ENCODE measurements at places on chromosomes 7 and 10.

- DNase-seq = no peak
Measured at GRCh38 chr10:96540240-96540639, 26.5 kb upstream of the TLL2 start.

- DNase-seq = no peak
Measured at GRCh38 chr7:16636555-16637101, 8.9 kb downstream of the ANKMY2 start.

DNA sequence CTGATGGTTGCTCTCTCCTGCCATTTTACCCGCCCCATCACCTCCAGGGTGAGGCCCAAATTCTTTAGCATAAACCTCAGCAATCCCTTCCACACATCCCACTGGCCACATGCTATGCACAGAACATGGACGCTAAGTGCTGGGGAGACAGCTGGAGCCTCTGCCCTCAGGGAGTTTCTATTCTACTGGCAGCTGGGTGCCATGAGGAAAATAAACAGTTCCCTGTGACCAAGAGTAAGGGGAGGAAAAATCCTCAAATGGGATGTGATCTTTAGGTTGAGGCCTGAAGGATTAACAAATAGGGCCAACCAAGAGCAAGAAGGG is 1.2 kb downstream of the PARP12 start:
- no peak for DNase-seq

- DNase-seq = no peak
Measured at GRCh38 chr7:107505997-107506673, 36.3 kb downstream of the GPR22 start.

- no peak for DNase-seq
Measured at GRCh38 chr7:47943676-47944474, 4.4 kb downstream of the PKD1L1 start.

DNA sequence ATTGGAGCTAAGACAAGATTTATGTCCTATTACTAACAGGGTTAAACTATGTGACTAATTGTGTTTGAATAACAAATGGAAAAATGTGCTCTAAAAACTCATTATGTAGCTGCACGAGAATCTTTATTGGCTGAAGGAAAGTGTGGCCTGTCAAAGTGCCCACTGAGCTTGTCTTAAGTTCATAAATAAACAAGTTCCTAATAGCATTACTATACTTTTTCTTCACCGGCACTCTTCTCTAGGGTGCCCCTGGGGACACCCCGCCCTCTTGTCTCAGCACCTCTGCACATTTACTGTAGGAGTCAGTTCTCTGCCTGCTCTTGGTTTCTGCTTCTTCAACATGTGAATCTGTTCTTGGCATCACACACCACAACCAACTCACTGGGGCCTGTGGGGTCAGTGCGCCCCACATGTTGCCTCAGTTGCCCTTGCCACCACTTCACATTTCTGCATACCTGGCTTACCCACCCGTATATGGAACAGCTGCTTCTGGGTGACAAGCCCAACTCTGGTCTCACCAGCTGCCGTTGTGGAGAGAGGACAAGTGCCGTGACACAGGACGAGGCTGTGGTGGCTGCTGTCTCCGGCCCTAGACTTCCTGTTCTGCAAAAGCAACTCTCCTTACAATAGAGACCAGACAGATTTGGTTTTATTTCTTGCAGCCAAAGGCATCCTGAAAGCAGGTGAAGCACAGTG is 96.3 kb upstream of the DDC start:
- no peak for DNase-seq

DNA sequence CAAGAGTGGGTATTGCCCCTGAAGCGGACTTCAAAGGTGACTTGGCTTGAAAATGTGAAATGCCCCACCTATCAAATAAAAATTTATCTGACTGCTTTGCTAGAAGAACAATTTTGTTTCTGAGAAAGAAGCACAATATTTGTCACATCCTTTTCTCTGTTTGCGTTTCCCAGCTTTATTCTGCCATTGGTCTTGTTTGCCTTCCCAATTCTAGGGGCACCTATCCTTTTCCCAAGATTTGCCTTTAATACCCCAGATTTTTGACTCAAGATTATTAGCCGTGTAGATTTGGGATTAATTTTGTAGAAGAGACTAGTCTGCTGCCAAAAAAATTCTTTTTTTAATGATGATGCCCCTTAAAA is 110.2 kb upstream of the LRGUK start:
- no peak for DNase-seq

GRCh38 chr10:35413985-35414861 is 77.9 kb downstream of the CCNY start:
- DNase-seq = no peak

GRCh38 chr10:21068026-21068656 is 171.0 kb upstream of the NEBL start:
- no peak for DNase-seq

DNA sequence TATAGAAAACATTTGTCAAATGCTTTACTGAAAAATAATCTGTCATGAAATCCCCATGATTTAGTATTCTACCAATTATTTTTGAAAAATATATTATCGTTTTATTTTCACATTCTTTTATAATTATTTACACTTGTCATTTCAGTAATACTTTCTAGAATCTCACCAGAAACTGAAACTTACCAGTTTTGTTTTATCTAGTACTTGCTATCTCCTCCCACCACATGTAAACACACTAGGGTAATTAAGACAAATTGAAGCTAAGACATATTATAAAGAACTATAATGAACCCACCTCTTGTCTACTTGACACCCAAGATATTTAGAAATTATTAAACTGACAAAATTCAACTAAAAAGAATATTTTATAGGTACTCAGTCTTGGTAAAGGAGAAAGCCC is 51.5 kb upstream of the GRM3 start:
- DNase-seq = no peak

- no peak for DNase-seq
Measured at GRCh38 chr7:91800389-91800788, 80.1 kb downstream of the MTERF1 start.

DNA sequence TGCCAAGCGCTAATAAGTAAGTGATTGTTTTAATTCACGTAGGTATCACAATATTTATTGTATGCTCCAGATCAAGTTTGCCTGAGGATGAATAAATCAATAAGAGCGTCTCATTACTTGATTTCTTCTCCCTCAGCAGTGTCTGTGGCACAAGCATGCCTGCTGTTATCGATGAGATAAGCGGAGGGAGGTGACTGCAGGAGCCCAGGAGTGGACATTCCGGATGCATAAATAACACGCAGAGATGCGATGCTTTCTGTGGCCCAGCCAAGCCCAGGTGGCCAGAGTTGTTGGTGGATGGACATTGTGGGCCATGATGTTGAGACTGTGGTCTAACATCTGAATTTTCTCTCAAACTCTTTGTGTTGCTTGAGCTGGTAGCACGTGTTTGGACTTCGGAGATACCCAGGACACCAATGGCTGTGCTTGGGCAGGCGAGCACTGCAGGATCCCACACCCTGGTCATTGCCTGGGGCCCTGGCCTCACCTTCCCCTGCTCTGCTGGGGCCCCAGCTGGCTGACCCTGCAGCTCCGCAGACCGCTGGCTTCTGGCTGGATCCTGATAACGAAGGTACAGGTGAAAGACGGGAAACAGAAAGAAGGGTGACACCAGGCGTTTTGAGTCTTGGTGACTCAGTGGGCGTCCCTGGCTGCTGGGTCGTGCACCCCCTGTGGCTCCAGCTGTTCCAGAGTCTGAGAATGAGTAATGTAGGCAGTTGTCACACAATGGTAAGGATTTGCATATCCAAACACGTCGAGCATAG is 31.2 kb upstream of the MNX1 start:
- DNase-seq = no peak

GRCh38 chr10:114376523-114376922 is 27.8 kb downstream of the AFAP1L2 start:
- DNase-seq = no peak

DNA sequence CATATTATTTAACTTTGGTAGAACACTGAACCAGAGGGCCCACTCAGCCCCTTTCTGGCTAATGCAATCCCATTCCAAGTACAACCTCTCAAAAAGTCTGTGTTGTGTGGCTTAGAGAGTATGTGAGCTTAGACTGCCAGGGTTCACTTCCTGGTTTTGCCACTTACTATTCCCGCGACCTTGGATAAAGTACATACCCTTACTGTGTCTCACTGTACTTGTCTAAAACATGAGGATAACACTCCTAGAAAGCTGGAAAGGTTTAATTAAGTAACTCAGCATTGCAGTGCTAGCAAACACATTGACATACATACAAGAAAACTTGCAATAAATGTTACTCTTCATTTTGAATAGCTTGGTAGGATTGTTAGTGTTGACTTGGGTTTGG is 215.8 kb downstream of the CHCHD3 start:
- DNase-seq = no peak

- no peak for DNase-seq
Measured at GRCh38 chr7:158353606-158354570, 233.7 kb downstream of the PTPRN2 start.

- DNase-seq = no peak
Measured at GRCh38 chr7:25725451-25725850, 426.5 kb upstream of the NFE2L3 start.

GRCh38 chr10:11863353-11864109 is 40.4 kb downstream of the PROSER2 start:
- DNase-seq = no peak

- no peak for DNase-seq
Measured at GRCh38 chr10:88840104-88840503, 11.5 kb downstream of the ANKRD22 start.

DNA sequence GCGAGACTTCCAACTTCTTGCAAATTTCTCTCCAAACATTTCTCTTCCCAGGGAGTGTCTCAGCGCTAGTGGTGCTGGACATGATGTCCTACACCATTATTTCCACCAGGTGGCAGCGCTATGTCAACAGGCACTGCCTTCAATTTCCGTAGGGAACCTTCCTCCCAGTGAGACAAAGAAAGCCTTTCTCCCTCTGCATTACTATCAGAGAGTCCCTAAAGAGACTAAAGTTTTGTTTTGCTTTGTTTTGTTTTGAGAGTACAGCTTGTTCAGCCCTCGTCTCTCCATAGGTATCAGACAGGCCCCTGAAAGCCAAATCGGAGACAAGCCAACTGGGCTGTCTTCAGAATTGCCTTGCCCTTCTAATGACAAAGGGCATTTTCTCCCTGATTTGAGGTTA is 44.2 kb upstream of the GGCT start:
- no peak for DNase-seq

GRCh38 chr7:29039821-29040578 is 81.9 kb upstream of the TRIL start:
- DNase-seq = no peak

DNA sequence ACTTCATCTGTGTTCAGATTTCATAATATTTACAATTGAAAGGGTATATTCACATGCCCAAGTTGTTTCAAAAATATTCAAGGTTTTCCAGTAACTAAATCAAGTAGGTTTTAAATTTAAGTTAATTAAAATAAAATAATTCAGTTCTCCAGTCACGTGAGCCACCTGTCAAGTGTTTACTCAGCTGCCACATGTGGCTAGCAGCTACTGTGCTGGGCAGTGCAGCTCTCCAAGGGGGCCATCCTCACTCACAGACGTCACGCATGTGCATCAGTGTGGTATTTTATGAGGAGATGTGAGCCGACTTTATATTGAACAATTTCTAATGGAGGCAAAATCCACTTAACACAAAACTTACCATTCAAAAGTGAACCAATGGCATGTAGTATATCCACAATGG is 69.7 kb upstream of the CAMK2B start:
- no peak for DNase-seq

DNA sequence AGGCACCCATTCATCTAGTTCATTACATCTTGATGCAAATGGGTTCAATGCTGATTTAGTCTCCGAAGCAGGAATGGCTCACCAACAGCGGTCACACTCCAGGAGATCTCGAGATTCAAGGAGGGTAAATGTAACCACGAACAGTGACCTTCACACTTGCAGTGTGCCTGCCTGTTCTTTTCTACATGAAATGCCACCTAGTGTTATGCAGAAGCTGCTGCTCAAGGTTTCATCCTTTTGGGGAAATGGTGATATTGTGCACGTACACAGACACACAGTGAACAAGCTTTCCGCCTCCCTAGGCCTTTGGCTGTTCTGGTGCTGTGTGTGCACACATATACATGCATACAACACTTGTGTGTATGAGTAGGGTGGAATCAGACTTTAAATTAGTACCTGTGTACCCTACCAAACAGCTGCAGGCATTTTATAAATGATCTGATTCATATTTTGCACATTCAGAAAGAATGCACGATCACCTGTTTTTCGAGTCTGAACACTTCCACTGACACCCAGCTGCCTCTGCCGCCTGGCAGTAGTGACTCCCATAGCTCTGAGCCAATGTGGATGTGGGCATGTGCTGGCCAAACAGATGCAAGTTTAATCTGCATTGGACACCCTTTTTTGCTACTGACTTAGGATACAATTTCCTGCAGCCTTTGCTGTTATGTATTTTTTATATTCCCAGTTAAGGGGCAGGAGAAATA is 100.5 kb downstream of the TACC2 start:
- no peak for DNase-seq

DNA sequence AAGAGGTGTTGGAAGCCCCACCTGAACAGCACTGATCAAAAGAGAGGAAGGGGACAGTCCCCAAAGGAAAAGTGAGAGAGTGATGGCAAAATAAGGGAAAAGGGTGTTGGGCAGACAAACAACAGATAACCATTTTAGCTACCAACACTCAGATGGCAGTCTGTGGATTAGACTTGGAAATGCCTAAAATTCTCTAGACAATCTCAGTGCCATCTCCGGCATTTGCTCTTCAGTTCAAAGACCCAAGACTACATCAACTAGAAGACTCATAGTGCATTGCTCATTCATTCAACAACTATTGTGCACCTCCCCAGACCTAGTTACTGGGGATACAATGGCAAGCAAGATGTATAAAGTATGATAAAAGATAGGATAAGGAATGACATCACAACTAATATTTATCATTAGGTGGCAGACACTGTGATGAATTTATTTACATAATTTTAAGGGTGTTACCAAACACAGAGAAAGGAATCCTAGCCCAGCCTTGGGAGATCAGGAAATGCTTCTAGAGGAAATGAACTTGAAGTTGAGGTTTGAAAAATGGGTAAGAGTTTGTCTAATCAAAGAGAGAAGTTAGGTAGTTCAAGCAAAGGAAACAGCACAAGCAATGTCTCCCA is 109.3 kb upstream of the ARID5B start:
- DNase-seq = no peak

GRCh38 chr7:16933296-16934279 is 51.8 kb upstream of the AGR3 start:
- no peak for DNase-seq

GRCh38 chr7:41245916-41246315 is 457.0 kb downstream of the INHBA start:
- DNase-seq = no peak

DNA sequence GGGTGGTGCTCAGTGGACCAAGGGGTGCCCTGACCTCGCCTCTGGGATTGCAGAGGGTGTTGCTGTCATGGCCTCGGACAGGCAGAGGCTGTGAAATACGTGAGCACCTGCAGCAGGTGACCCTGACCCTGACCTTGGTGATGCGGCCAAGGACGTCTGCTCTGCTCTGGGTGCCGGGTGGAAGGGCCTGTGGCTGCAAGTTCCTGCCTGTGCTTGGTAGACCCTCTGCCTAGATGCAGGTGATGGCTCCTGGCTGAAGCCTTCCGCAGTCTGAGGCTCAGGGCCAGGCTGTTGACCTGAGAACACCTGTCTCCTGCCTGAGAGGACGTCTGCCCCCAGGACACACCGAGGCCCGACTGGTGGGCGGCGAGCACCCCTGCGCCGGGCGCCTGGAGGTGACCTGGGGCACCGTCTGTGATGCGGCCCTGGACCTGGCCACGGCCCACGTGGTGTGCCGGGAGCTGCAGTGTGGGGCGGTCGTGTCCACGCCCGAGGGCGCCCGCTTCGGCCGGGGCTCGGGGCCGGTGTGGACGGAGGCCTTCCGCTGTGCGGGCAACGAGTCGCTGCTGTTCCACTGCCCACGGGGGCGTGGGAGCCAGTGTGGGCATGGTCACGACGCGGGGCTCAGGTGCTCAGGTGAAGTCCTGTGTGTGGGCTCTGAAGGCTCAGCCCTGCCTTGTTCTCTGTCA is 4.4 kb downstream of the SCART1 start:
- no peak for DNase-seq
